ENCODE measurements at places on chromosomes 16 and 17.

DNA sequence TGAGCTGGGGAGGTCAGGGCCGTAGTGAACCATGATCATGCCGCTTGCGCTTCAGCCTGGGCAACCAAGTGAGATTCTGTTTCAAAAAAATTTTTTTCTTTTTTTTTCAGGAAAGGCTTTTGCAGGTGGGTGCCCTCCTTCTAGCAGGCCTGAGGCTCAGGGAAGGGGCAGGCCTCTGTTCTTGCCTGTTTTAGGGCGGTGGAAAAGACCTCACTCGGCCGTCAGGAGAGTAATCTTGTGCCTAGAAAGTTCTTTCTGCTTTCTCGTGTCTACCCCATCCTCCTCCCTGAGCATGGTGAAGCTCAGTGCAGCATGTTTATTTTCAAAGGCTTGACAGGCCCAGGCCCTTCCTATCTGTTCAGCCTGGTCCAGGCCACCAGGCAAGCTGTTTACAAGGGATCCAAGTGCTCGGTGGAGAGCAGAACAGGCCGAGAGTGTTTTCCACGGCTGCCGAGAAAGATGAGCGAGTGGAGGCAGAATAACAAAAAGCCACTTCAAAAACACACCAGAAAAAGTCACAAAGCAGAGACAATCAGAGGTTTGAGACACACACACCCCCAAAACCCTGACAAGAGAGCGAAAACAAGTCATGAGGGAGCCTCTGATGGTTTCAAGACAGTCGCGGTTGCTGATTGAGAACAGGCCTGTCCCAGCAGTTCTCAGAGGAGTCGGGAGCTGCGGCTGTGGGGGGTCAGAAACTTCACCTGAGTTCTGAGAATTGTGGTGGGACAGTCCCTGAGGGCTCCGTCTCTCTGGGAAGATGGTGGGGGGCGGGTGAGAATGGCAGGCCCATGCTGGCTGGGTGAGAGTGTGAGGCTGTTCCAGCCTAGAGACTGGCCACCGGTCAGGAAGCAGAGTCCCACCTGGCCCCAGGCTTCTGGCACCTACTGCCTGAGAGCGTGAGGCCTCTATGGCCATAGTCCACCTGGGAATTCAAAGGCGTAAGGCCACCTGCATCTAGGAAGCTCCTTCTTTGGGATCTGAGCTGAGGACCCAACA lies 37.5 kb upstream of the CCR7 start:
- DNase-seq, result no peak

DNA sequence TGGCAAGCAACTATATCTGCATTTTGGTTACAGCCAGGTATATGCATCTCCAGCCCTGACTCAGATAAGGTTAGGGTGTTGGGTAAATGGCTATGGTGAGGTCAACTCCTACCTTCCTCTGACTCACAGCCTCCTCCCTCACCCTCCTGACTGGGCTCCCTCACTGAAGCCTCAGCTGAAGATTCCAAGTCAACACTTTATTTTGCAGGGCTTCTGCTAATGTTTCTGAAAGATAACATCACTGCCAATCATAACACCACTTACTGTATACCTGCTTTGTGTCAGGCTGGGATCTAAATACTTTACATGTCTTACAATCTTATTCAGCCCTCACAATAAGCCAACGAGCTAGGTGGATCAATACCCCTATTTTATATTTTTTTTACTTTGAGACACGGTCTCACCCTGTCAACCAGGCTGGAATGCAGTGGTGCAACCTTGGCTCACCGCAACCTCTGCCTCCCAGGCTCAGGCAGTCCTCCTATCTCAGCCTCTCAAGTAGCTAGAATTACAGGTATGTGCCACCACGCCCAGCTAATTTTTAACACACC lies 47.8 kb upstream of the GCSH start:
- no peak for DNase-seq

GRCh38 chr16:9033125-9033830 lies 58.2 kb upstream of the HAPSTR1 start:
- DNase-seq, result no peak

GRCh38 chr17:57329380-57330214 lies 73.3 kb downstream of the MSI2 start:
- no peak for DNase-seq

- DNase-seq, result no peak
Observed at GRCh38 chr17:80892900-80893603, 98.6 kb upstream of the CHMP6 start.

DNA sequence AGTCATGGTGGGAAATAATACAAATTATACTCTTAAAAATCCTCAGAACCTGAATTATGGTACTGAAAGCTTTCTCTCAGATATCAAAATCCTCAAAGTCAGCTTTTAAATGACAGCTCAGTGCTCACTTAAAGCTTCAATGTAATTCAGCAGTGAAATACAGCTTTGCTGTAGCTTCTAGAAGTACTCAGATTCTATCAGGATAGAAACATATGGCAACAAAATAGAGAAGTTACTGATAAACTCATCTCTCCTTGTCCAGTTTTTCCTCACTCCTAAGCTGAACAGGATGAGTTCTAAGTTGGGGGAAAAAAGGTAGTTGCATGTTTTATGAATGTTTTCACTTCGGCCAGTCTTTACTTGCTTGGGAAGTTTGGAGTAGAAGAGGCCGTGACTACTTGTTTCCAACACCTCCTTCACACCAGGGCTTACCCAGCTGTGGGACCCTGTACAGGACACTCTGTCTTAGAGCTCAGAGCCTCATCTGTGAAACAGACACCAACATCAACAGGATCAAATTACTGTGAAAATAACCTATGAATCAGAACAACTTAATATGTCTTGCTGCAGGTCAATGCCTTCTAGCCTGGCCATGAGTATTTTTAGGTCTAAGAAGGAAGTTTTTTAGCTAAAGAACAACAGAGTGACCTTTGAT lies 30.2 kb downstream of the OGFOD1 start:
- DNase-seq, result no peak

- no peak for DNase-seq
Observed at GRCh38 chr17:20170085-20170484, 160.9 kb downstream of the SPECC1 start.

GRCh38 chr17:70239391-70239826 lies 70.1 kb downstream of the KCNJ2 start:
- no peak for DNase-seq

GRCh38 chr16:85759631-85760419 lies 8.9 kb upstream of the C16orf74 start:
- DNase-seq, result peak; percentile 28

DNA sequence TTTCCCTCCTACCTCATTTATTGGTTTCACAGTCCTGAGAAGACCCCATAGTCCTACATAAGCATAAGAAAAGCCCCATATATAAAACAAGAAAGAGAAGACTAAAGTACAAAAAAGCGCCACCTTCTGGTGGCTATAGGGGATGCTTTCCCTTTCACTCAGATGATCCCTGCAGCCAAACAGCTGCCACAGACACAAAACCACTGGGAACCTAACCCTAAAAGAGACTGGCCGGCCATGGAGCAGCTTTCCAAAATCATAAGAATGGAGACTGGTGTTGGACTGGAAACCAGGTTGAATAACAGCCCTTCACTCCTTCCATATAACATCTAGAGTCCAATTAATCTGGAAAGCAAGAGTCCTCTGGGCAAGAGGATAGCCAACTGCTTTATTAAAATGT lies 11.4 kb downstream of the DYNC1LI2 start:
- DNase-seq, result peak; percentile 39
